NCI-H187 treated with DMSO at 0.1 percent for 48 hours (cell line): ENCODE measurements at places on chromosomes 12 and 14.
A peak's percentile ranks its signal among the peaks of the same experiment; 100 is the strongest.

DNA sequence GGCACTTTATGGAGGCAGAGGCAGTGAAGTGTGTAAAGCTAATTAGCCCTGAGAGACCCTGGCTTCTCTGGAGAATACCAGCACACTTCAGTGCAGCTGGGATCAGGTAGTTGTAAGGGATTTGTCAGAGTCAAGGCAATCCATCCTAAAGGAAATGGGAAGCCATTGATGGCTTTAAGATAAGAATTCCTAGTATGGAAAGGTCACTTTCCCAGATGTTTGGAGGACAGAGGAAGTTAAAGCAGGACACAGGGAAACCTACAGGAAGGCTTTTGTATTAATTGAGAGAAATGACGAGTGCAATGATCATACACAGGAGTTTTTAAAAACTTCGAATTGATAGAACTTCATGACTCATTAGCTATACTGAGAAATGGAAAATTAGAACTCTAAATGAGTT, 254.4 kb downstream of the SLC16A7 start:
- no peak for DNase-seq

- no peak for DNase-seq
These were observed 98.3 kb downstream of the DNAH10 start for GRCh38 chr12:123860377-123860776.

DNA sequence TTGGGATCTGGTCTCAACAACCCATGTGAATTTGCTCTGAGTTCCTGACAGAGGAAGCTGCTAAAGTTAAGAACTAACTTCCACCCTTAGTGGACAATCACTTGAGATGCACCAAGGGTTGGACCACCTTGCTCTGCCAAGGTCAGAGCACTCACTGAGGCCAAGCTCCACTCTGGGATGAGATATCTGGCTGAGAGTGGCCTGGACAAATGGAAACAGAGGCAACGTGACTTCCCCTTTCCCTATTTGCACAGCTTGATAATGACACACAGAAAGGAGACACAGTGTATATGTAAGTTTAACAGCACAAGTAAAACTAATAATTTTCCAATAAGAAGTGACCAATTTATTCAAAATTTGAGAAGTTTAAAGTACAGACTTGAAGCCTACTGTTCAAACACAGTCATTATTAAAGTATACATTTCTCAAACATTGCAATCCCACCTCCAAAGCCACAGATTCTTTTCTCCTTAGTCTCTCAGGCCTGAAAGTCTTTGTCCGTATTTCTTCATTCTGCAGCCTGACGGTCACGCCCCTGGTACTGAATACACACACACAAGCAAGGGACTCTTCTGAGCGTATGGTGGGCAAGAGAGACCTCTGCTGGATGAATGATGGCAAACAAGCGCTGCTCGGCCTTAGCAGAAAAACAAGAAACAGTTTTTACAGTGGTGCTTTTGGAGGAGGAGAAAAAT, 28.6 kb downstream of the TMEM30B start:
- peak; percentile 85 for DNase-seq

DNA sequence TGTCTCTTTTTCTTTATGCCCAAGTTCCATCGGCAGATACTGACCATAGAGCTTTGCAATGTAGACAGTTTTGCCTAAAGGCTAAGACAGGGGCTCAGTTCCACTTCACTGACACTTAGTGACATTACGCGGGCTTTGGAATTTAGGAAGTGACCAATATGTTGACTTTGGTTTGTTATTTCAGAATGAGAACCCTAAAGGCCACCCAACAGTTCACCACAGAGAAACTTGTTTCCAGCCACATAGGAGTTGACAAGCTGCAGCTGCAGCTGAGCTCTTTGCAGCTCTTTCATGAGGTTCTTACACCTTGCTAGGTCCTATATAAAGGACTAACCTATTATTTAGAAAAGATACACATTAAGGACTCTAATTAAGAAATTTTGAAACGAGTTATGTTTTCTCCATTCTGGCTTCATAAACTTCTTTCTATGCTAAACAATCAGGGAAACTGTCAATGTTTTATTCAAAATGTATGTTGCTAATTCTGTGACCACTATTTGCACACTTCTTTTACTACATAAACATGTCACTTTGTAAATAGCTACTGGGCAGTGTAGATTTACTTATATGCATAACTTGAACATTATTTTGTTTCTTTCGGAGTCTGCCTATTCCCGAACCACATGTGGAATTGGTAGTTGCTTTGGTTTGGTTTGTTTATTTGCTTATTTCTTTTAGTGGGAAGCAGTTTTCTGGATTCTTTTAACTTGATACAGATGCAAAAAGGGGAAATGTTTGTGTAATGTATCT, 18.5 kb upstream of the KLRD1 start:
- no peak for DNase-seq

GRCh38 chr12:92844151-92844763, 84.8 kb downstream of the EEA1 start:
- no peak for DNase-seq

DNA sequence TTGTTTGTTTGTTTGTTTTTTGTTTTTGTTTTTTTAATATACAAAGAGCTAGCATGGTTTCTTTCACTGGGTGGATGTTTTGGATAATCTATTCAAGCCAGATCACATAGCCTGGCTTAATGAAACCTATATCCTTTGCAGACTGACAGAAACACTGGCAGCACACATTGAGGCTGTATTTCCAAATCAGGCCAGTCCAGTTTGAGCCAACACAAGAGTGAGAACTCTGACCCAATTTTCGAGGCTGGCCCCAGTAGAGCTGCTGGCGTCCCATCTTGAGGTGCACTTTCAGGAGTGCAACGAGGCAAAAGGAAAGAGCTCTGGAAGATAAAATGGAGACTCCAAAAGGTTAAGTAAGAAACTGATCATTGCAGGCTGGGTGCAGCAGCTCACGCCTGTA, 43.9 kb upstream of the ACTN1 start:
- no peak for DNase-seq

DNA sequence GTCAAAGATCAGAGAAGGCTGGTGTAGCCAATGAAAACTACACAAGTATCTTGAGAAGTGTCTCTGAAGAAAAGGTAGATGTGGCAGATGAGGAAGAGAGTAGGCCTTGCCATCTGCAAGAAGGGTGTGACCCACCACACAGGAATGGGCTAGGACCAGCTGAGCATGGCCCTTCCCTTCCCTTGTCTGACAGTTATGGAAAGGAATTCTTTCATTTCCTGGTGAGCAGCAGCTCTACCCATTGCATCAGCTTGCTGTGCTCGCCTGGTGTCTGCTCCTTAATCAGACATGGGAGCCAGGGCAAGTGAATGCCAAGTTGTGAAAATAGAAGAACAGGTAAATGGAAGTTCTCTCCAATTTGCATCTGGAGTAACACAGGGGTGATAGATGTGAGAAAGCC, 145.2 kb upstream of the KRR1 start:
- no peak for DNase-seq

- no peak for DNase-seq
These were observed 340.1 kb downstream of the GLT1D1 start for GRCh38 chr12:129193263-129193871.

- DNase-seq, result no peak
These were observed 13.7 kb downstream of the OR6J1 start for GRCh38 chr14:22630486-22630885.

- no peak for DNase-seq
These were observed 125.2 kb downstream of the GTF2A1 start for GRCh38 chr14:81095539-81095938.

GRCh38 chr14:38121320-38122020, 86.2 kb upstream of the SSTR1 start:
- no peak for DNase-seq

- no peak for DNase-seq
These were observed 220.5 kb downstream of the SEC23A start for GRCh38 chr14:38882533-38882932.

- no peak for DNase-seq
These were observed 1.3 kb upstream of the TGM1 start for GRCh38 chr14:24264298-24264697.

DNA sequence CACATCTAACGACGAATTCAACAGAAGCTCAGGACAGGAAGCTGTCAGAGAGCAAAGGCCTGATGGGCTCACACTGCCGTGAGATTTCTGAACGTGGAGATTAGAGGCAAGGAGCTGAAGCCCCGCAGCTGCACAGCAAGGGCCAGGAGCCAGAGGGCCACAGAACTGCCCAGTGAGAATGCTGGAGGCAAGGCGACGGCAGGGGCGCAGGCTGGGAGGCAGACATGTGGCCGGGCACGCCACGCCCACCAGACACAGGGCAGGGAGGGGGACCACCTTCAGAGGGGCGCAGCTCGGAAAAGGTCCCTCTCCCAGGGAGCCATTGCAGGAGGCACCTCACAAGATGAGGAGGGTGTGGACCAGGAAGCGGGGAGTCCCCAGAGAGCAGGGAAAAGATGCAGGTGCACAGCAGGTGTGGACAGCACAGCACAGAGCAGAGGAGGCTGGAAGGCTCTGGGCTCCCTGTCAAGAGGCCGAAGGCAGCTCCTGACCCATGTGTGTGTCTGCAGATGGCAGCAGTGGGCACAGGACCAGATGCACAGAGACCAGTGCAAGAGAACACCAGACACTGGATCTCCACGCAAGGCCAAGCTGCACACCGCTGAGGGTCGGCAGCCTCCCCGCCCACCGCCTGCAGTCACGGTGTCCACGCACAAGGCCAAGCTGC, 23.0 kb downstream of the BTBD6 start:
- DNase-seq, result no peak

- no peak for DNase-seq
These were observed 305.1 kb downstream of the TTC6 start for GRCh38 chr14:37900561-37900960.

GRCh38 chr12:106924268-106924861, 31.3 kb upstream of the TMEM263 start:
- no peak for DNase-seq

GRCh38 chr12:114799574-114800487, 115.9 kb upstream of the TBX3 start:
- DNase-seq, result no peak

- DNase-seq, result no peak
These were observed 24.6 kb upstream of the NUDT14 start for GRCh38 chr14:105205673-105206208.

- DNase-seq, result no peak
These were observed 1.0 kb downstream of the FGFR1OP2 start for GRCh38 chr12:26939192-26939832.

- no peak for DNase-seq
These were observed 79.6 kb downstream of the OTX2 start for GRCh38 chr14:56730538-56731145.

- DNase-seq, result no peak
These were observed 320.0 kb upstream of the ATP2B1 start for GRCh38 chr12:90028635-90029051.

- no peak for DNase-seq
These were observed 78.5 kb downstream of the MDGA2 start for GRCh38 chr14:47596860-47597259.

GRCh38 chr12:106790020-106790419, 15.5 kb downstream of the RIC8B start:
- DNase-seq, result no peak

DNA sequence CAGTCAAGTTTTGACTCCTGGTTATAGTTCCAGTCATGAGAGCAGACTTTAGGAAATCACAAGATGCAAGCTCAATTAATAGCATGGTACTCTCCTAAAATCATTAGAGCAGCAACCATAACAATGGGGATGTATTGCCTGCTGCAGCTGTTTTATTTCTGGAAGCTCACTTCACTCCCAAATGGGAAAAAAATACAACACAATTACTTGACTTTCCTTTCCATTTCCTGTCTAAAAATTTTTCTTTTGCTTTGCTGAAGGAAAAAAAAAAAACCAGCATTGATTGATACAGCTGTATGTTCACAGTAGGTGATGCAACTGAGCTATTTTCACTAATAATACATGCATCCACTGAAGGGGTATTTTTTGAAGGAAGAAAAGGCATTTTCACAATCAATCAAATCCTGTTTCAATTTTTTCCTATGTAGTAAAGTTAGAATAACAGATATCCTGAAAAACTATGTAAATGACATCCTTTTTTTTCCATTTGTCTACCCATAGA, 143.9 kb upstream of the NOVA1 start:
- no peak for DNase-seq

DNA sequence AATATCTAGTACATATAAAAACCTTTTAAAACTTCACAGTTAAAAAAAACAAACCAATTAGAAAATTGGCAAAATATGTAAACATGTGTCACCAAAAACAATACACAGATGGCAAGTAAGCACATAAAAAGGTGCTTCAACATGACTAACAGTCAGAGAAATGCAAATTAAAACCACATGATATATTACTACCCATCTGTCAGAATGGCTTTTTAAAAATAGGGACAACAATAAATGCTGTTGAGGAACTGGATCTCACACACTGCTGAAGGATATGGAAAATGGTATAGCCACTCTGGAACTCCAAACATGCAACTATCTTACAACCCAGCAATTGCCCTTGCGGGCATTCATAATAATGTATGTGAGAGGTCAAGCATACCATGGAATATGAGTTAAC, 1153.6 kb downstream of the FLRT2 start:
- DNase-seq, result no peak
